ENCODE measurements at places on chromosomes 16 and 17. TPM values are rescaled to one million over a fixed set of nuclear protein-coding genes. Genes with fewer than 3 reads are reported as not detected.

PRR14 gene
- 10.5 TPM for total RNA-seq

ENPP7 gene
- not detected for total RNA-seq

FAM234A gene
- 110 TPM for total RNA-seq

DHX38 gene
- 79.6 TPM for total RNA-seq

C17orf50 gene
- not detected for total RNA-seq

SLC13A2 gene
- not detected for total RNA-seq

GP1BA gene
- not detected for total RNA-seq

RAC3 gene
- 22.6 TPM for total RNA-seq

TAC4 gene
- not detected for total RNA-seq

KRTAP9-4 gene
- total RNA-seq: not detected

CDIP1 gene
- 33.5 TPM for total RNA-seq

ERN1 gene
- 46.1 TPM for total RNA-seq

TEKT5 gene
- 0.34 TPM for total RNA-seq

TLCD1 gene
- total RNA-seq: 5.0 TPM

KRTAP1-5 gene
- total RNA-seq: not detected

VWA3A gene
- total RNA-seq: not detected

Measured in nasal cavity respiratory epithelium epithelial cell of viscerocranial mucosa (primary cell).